Stimulated activated CD4-positive, alpha-beta T cell treated with anti-CD3 and anti-CD28 coated beads, Interleukin-12 subunit alpha, Interleukin-12 subunit beta, amount 100 ng/mL, for 24 hours (primary cell): ENCODE measurements at places on chromosomes 12 and 14.
A peak's percentile ranks its signal among the peaks of the same experiment; 100 is the strongest.

GRCh38 chr14:60184146-60184904 is 19.1 kb upstream of the DHRS7 start:
- DNase-seq: no peak

DNA sequence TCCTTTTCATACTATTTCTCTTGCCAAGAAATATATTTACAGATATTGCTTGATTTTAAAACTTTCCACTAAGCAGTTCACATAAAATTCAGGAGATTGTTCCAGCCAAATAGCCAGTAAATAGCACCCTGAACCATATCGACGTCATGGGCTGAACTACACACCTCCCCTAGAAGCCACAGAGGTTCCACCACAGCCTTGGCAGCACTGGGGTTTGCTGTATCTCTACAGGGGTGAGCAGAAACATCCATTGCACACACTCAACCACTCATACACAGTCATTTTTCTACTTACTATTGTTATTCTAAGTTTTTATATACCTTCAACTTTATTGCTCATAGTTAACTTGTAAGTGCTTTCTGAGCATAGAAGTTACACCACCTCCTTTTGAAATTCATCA is 8.1 kb upstream of the EIF2S3B start:
- DNase-seq: no peak

GRCh38 chr12:46320731-46321130 is 51.8 kb downstream of the SLC38A2 start:
- no peak for DNase-seq

DNA sequence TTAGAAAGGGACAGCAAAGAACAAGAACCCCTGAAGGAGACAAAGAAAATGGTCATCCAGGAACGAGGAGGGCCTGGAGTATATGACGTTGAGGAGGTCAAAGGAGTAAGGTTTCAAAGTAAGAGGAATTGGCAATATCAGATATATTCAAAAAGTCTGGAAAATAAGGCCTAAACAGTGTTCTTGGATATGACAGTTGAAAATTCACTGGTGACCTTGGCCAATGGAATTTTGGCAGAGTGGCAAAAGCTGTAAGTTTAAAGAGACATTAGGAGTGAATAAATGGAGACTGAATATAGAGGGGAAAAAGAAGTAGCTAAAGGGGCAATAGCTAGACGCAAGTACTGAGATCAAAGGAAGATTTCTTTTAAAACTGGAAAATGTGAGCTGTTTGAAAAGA is 4.1 kb upstream of the ACTN1 start:
- DNase-seq: no peak

DNA sequence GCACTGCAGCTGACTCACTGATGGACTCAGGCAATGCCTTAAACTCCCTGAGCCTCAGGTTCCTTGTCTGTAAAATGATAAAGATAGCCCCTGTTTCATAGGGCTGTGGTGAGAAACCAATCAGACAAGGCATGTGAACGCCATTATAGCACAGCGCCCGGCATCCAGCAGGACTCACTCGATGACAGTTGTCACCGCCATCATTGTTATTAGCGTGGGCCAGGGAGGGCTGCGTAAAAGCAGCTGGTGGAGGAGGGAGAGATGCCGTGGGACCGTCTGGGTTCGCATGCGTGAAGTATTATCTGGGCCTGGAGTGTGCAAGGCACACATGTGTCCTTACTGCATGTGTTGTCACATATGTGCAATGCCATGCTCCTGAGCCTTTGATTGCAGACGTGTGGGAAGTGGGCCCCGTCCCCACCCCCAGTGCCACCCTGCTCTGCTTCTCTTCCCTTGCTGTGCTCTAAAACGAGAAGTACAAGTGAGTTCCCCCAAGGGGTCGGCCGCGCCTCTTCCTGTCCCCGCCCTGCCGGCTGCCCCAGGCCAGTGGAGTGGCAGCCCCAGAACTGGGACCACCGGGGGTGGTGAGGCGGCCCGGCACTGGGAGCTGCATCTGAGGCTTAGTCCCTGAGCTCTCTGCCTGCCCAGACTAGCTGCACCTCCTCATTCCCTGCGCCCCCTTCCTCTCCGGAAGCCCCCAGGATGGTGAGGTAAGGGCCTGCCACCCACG is at the start of gene PTPN6:
Gene PTPN6 (plus strand): TSS at position 546 of the 730 bp plus-strand sequence. CDS start 157 bp downstream, at position 703.
- no peak for DNase-seq

DNA sequence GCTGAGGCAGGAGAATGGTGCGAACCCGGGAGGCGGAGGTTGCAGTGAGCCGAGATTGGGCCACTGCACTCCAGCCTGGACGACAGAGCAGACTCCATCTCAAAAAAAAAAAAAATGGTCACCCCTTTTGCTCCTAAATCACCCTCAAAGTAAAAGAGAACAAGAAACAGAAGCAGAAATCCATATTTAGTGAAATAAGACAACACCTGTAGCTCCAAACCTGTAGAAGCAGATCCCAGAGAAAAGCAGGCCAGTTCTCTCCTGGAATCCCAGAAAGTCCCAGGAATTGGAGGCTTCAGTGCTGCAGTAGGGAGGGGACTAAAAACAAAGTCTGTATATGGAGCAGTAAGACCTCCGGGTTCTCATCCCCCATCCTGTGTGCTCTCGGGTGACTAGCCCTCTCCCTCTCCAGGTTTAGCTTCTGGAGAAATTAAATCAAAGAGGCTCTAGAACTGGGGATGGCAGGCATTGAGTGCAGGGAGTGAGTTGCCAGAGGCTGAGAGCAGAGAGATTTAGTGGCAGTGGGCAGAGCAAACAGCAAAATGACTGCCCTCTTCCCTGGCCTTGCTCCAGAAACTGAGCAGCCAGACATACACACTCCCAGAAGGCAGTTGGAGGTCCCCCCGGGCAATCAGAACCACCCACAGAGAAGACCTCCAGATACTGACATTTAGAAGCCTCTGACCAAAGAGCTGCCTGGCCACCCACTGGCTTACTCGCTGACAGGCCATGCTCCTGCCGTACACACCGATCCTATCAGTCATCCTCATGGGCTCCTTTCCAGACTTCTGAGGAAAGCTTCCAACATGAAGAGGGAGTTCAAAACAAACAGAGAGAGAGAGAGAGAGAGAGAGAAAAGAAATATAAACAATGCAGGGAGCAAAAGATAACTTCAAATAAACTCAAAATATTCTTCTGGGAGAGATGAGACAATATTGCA is 6.3 kb upstream of the MLXIP start:
- no peak for DNase-seq

- no peak for DNase-seq
Observed at GRCh38 chr12:56768424-56768823, 5.3 kb downstream of the HSD17B6 start.

DNA sequence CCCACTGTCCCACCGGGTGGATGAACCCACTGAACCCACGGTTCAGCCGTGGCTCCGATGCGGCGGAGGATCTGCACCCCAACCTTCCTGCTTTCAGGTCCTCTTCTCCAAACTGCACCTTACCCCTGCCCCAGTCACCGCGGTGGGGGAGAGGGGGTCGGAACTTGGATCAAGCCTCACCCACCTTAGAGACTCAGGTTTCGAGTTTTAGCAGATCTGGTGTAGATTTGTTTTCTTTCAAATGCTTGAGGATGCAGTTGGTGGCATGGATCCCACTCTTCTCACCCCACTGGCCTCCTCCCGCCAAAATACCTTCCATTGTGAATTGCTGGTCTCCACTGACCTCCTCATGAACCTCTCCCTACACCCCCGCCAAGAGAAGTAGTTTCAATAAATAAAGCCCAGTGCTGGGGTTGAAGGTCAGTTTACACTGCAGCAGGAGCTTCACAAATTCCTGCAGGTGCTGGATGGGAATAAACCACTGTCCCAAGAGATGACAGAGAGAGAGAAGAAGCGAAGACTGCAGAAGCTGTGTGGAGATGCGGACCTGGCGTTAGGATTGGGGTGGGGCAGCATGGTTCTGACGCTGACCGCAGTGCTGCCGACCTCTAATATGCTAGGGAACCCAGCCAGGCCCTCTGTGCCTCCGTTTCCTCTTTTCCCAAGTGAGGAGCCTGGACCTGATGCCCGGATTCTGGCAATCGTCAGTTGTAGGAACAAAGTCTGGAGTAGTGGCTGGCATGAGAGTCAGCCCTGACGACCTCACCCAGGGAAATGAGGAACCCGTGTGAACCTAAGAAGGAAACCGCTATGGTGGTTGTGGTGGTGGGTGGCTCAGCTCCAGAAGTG is 7.4 kb downstream of the TTC6 start:
- DNase-seq: no peak

GRCh38 chr12:101663298-101663697 is 34.1 kb upstream of the CHPT1 start:
- DNase-seq: no peak

- no peak for DNase-seq
Observed at GRCh38 chr12:62273724-62274380, 13.6 kb downstream of the USP15 start.

DNA sequence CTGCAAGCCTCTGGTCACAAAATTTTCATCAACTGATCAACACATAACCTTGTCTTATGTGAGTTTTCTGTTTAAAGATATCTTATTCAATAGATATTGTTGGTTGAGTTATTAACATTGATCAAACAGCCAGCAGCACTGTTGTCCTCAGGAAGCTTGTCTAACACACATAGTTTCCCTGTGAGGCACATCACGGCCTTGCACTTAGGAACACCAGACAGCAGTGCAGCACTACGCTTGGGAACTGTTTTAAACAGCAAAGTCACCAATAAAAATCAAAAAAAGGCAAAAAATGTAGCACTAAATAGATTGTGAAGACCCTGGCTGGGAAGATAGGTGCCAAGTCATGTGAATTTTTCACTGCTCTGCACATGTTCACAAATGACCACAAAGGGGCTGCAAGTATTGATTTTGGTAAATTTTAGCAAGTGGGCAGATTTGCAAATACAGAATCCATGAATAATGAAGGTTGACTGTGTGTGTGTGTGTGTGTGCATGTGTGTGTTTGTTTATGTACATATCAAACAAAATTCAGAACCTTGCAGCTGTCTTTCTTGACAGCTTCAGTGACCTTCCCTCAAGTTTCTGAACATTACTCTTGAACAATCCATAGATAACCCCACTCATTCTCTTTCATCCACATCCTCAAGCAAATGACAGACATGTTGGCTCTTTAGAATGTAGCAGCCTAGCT is 28.9 kb downstream of the VDR start:
- no peak for DNase-seq

DNA sequence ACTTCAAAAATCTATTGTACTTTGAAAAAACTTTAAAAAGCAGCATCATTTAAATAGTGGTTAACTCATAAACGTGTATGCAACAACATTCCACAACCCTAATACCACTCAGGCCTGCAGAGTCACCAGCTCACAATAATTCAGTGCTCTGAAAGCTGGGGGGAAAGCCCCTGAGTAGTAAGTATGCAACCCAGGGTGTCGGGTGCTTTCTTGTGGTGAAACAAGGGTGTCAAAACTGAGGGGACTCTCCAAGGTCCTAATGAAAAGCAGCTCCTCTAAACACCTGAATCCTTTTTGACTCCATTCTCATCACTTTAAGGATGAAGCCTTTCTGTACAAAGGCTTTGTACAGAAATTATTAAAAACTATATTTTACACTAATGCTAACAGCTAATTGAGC is 33.7 kb downstream of the FGFR1OP2 start:
- DNase-seq: peak; percentile 40

GRCh38 chr12:19012965-19013364 is 116.6 kb upstream of the PLEKHA5 start:
- no peak for DNase-seq

GRCh38 chr12:22803725-22804124 is 178.8 kb downstream of the ETNK1 start:
- no peak for DNase-seq

DNA sequence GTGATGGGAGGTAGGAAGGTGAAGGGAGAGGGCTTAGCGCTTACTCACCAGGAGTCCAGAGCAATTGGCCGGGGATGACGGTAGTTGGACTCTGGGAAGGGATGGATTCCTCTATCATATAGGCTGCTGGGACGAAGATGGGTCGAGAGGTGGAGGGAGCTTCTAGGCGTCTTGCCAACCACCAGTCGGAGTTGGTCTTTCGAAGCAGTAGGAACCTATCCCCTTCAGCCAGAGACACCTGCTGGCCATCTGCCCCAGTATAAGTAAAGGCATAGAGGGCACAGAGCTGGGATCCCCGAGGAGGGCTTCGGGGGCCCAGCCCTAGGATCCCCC is 657 bp downstream of the ARHGAP9 start:
- no peak for DNase-seq

GRCh38 chr14:54343272-54344121 is 53.3 kb upstream of the CDKN3 start:
- no peak for DNase-seq

DNA sequence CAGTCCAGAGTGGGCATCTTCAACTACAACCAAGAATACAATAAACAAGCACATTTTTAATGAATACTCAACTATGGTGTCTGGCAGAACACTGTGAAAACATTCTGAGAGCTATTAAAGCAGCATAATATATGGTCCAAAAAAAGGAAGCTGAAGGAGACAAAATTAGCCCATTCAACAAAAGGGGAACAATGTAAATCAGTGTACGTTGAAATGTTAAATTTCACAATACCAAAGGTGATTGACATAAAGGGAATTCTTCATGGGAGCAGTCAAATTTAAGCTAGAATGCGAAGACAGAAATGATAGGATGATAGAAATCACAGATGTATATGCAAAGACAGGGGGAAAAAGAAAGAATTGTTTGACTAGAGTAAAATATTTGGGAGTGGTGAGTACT is 41.3 kb upstream of the SYCP3 start:
- DNase-seq: no peak

DNA sequence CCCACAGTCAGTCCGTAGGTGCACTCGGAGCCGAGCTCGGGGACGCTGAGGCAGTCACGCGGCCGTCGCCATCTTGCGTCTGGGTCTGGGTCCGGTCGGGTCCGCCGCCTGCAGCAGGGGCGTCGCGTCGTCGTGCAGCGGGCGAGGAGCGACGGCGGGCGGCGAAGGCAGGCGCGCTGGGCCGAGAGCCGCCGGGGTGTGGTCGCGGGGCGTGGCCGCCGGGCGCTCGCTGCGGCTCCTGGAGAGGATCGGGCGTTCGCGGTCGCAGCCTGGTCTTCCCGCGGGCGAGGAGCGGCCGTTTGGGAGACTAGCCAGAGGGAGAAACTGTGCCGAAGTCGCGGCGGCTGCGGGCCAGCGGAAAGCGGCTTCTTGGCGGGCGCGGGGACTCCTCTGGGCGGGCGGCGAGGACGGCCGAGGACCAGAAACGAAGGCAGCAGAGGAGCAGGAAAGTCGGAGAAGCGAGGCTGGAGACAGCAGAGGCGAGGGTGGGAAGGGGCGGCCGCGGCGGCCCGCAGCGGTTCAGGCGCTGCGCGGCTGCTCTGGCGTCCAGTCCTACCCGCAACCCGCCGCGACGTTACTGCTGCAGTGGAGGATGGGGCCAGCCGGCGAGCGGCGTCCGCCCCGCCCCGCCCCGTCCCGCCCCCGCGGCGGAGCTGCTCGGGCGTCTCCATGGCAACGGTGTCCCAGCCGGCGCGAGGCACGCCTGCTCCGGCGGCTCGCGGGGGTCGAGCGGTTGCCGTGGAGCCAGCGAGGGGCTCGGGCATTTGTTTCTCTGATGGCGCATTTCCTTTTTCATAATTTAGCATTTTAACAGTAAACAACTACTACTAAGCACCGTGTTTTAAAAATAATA is at the start of gene PNMA1:
Gene PNMA1 (minus strand): TSS at position 582 of the 853 bp plus-strand sequence. CDS start 745 bp downstream, outside the sequence.
- DNase-seq: peak; percentile 79
